ENCODE measurements at places on chromosomes 6 and 20. TPM values are rescaled to one million over a fixed set of nuclear protein-coding genes. Genes with fewer than 3 reads are reported as not detected.

The SLC17A2 gene
- not detected for total RNA-seq

The SLC13A3 gene
- total RNA-seq: not detected

The SRSF12 gene
- not detected for total RNA-seq

The PYGB gene
- 78.8 TPM for total RNA-seq

The PHACTR1 gene
- 17.4 TPM for total RNA-seq

The IFNGR1 gene
- 1.2 TPM for total RNA-seq

The PLCB4 gene
- total RNA-seq: 22.5 TPM

The GRM1 gene
- not detected for total RNA-seq

The ASCC3 gene
- total RNA-seq: 29.0 TPM

The EPPIN gene
- total RNA-seq: not detected

The LAMA5 gene
- total RNA-seq: 47.4 TPM

The NRM gene
- 1.7 TPM for total RNA-seq

The DLK2 gene
- 0.37 TPM for total RNA-seq

The MAP1LC3A gene
- total RNA-seq: 37.7 TPM

The ERVFRD-1 gene
- total RNA-seq: not detected

The HRH3 gene
- total RNA-seq: not detected

The VTA1 gene
- total RNA-seq: 15.6 TPM

The TXLNB gene
- not detected for total RNA-seq

The FAM83B gene
- total RNA-seq: 9.3 TPM

The ZNF165 gene
- total RNA-seq: 1.2 TPM

The MCCD1 gene
- not detected for total RNA-seq

The MCUR1 gene
- total RNA-seq: 4.5 TPM

The ABHD12 gene
- 11.1 TPM for total RNA-seq

The TSBP1 gene
- not detected for total RNA-seq

The TSHZ2 gene
- total RNA-seq: 20.5 TPM

The BMP7 gene
- total RNA-seq: 1.8 TPM

The ANGPT4 gene
- 1.8 TPM for total RNA-seq

The ACTR5 gene
- 68.1 TPM for total RNA-seq

The CRISP3 gene
- not detected for total RNA-seq

The RBPJL gene
- 2.2 TPM for total RNA-seq

The ELOVL5 gene
- 57.8 TPM for total RNA-seq

The CYP24A1 gene
- total RNA-seq: not detected

The CCN2 gene
- 192 TPM for total RNA-seq

The DAAM2 gene
- 20.1 TPM for total RNA-seq

The ADGRB3 gene
- 1.6 TPM for total RNA-seq

The PTCHD4 gene
- 0.29 TPM for total RNA-seq

The HSPA1L gene
- not detected for total RNA-seq

The C6orf163 gene
- total RNA-seq: 0.87 TPM

The TRIM31 gene
- total RNA-seq: not detected

The DNAH8 gene
- total RNA-seq: not detected

Data from stomach (tissue), 19 donors.